ENCODE measurements at places on chromosomes 2 and 18.
A peak's percentile ranks its signal among the peaks of the same experiment; 100 is the strongest.

DNA sequence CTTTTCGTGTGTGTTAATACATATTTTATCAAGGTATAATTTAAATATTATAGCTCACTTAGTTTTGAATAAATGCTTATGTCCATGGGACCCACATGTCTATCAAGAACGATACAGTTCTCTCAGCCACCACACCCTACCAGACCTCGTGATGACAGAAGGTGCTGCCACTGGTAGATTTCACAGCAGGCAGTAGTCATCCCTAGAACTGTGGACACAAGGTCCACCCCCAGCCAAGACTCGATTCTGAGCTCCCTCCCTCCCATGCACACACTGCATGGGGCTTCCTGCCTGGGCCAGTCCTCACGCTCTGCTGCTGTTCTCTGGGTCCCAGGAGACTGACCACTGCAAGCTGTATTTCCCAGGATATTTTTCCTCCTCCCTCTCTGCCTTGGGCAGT is 26.5 kb upstream of the CREB1 start:
- no peak for DNase-seq

GRCh38 chr2:8314063-8314462 is 367.8 kb upstream of the ID2 start:
- DNase-seq = no peak

DNA sequence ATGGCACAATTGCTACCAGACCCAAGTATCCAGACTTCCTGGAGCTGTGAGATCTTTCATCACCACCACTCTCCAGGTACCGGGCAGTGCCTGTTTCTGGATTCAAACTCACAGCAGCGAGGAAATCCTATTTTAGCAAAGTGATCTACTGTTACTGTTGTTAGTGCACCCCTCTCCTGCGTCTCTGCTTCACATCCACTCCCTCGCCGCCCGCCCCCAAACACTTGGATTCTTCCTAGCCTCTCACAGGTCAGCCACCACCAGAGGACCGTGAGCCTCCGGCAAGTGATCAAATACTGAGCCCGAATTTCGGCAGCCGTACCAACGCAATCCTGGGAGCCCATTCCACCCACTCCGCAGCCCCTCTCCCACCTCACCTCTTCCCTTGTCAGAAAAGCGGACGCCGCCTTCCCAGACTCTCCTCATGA is 519 bp downstream of the METTL4 start:
- peak; percentile 16 for DNase-seq

GRCh38 chr2:23563673-23564614 is 179.0 kb downstream of the KLHL29 start:
- DNase-seq = no peak

GRCh38 chr2:239684996-239685395 is 284.2 kb upstream of the HDAC4 start:
- DNase-seq = no peak

GRCh38 chr2:197204519-197205250 is 105.9 kb downstream of the ANKRD44 start:
- DNase-seq = no peak

Measured in AG04449 (cell line).